ENCODE measurements at places on chromosomes 3 and 15.

DNA sequence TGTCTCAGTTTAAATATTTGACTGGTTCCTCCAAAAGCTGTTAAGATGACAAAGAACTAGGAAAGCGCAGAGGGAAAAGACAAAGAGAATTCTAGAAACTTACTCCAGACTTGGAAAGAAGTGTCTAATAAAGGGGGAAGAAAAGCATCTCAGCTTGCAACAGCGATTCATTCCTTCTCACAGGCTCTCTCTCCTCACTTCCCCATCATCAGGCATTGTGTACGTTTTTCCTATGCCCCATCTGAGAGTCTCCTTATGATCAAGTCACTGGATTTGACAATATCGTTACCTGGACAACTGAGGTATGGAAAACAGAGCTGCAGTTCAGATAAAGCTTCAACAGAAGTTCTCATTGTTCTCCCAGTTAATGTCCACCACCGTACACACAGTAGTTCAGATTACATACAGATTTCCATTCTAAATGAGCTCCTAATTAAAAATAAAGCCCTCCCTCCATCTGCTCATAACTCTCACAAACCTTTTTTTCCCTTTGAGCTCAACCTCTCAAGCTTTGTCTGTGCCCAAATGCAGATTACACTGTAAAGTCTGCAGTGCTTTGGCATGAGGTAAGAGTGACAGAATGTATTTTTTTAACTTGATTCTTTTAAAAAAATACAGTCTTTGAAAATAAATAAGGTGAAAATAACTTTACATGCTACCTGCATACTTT is 254.4 kb upstream of the THBS1 start:
- no peak for DNase-seq

- DNase-seq, result peak; percentile 27
These were observed 8.9 kb downstream of the DUSP7 start for GRCh38 chr3:52047295-52047960.

DNA sequence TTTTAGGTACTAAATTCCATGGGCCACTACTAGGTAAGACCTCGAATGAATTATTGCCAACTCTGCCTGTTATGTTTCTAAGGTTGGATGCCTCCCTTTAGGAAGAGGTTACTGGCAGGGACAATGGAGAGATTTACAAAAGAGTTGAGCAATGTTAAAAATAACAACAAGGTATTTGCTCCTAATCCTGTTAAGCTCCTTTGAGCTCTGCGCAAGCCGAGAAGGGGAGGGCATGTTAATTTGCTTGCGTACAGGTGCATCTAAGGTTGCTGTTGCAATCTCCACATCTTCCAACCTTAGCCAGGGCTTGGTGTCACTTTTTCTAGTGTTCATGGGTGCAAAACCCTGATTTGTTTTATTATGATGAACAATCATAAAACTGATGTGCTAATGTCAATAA is 161.5 kb upstream of the TPM1 start:
- DNase-seq, result no peak

DNA sequence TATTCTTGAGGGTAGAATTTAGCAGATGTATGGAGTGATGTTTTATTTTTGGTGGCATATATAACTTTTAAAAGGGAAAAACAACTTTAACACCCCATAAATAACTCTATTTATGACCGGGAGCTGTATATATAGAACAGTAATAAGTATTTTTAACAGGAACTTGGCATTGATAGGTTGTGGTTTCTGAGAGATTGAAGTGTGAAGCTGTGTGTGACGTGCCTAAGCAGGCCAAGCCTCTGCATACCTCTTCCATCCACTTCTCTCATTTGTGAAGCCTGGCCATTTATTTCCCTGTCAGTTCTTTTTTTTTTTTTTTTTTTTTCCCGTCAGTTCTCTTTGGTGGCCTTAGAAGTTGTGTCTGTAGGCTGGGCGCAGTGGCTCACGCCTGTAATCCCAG is 23.0 kb downstream of the RBM5 start:
- no peak for DNase-seq

DNA sequence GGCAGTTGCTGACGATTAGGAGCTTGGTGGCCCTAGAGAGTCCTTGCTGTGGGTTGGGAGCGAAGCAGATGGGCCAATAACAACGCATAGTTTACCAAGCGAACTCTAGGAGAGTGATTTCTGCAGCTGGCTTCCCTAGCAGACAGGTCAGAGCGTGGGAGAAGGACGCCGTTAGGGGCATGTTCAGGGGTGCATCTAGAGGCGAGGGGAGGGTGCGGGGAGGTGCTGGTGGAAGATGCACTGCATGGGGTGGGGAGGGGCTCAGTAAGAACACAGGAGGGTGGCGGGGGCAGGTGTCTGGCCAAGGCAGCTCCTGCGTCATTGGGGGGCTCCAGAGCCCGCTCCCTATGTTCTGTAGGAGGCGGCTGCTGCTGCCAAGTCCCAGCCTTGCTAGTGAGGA is 8.9 kb downstream of the APBA2 start:
- DNase-seq, result no peak
